ENCODE measurements at places on chromosomes 6 and 20. TPM values are rescaled to one million over a fixed set of nuclear protein-coding genes. Genes with fewer than 3 reads are reported as not detected.
A peak's percentile ranks its signal among the peaks of the same experiment; 100 is the strongest.

DNA sequence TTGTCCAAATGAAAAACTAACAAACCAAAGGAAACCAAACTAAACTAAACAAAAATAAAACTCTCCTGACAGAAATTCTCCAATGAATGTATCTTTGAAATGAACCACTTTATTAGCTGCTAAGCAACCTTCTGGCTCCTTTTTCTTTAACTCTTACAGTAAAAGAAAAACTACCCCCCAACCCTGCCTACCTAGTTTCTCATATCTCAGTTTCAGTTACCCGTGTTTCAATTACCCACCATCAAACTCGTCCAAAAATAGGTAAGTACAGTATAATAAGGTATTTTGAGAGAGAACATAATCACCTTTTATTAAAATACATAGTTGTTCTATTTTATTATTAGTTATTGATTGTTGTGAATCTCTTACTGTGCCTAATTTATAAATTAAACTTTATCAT, 177.4 kb upstream of the THEMIS start:
- no peak for DNase-seq

DNA sequence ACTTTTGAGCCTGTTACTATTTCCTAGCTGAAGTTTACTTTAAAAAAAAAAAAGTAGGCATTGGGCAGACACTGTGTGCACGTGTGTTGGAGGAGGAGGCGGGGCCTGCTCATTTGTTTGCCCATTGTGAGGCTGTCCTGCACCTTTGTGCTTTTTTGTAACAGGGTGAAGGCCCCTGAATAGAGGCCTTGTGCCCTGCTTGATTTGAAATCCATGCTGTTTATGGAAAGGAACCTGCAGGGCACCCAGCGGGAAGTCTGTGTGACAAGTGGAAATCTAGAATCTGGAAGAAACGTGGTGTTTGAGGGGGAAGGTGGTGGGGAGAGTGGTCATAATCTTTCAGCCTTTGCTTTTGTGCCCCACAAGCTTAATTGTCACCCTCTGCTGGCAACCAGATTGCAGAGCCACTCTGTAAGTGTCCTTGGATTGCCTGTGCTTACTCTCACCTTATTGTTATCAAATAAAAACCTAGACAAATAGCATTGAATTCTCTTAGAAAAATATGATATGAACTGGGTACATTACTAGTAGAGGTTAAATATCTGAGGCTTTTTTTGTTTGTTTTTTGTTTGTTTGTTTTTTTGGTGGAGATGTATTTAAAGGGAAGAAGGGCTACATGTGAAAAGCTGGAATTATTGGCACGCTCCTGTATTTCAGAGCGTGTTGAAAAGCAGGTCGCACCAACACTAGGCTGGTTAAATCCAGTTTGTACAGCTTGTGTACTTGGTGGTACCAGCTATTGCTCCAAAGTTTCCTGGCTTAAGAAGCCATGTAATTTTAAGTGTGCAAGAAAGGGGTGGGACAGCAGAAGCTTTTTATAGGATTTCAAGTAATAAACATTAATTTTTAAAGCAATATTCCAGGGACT, 156.3 kb downstream of the ARID1B start:
- peak; percentile 59 for DNase-seq

- DNase-seq: no peak
Measured at GRCh38 chr6:32291543-32291942, 67.7 kb upstream of the NOTCH4 start.

- DNase-seq: no peak
Measured at GRCh38 chr20:57737349-57737748, 27.5 kb upstream of the PMEPA1 start.

Gene VWA7
- polyA plus RNA-seq: 12.3 TPM
